Hematopoietic multipotent progenitor cell treated with erythropoietin and hydrocortisone succinate and interleukin-3 and kit ligand, for 17 days (in vitro differentiated cells): ENCODE measurements at places on chromosomes 3 and 15.

DNA sequence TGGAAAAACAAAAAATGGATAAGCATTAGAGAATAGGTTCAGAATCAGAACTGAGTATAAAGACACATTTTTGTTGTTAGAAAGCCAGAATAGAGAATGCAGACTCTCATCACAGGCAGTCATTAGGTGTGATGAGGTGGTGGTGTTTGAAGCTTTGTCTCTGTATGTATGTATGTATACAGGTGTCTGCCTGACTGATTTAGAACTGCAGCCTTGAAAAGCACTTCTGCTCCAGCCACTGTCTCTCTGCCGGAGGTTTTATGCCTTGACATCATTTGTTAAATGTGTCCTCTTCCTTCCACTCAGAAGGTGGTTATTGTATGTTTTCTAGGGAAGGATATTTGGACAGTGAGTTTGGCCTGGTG is 80.7 kb upstream of the ZBED2 start:
- DNase-seq: no peak

DNA sequence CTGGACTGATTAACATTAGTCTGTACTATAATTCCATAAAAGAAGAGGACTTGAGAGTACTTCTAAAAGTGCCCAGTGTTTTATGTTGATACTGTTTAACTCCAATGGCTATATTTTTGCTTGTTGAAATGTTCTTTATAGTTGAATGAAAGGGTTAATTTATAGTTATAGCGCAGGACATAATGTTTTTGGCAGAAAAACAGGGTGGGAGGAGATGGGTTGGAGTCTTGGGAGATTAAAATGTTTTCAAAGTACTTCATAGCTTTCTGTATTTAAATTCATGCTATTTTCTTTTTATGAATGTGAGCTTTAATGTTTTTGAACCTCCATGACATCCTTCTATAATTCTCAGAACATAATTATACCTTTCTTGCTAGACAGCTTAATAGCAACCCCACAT is 108.2 kb downstream of the CNTN3 start:
- no peak for DNase-seq

DNA sequence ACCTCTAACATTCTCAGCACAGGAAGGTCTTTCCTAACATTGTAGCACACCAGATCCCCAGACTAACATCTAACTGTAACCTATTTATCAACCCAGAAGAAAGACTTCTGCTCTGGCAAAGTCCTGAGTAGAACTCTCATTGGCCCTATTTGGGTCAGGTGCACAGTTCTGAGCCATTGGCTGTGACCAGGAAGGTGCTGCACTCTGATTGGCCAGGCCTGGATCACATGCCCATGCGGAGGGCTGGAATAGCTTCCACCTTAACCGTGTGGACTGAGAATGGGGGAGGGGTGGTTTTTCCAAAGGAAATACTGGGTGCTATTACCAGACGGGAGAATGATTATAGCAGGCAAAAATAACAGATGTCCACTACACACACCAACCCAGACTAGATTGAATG is 11.5 kb downstream of the FEZF2 start:
- DNase-seq: no peak

GRCh38 chr3:69669070-69669469 is 70.2 kb upstream of the MITF start:
- DNase-seq: no peak

- DNase-seq: no peak
Observed at GRCh38 chr15:75661100-75661755, 13.5 kb downstream of the SNX33 start.

- no peak for DNase-seq
Observed at GRCh38 chr15:76299786-76300185, 11.5 kb downstream of the ETFA start.

GRCh38 chr3:126021702-126022101 is 52.7 kb downstream of the ROPN1B start:
- DNase-seq: no peak

DNA sequence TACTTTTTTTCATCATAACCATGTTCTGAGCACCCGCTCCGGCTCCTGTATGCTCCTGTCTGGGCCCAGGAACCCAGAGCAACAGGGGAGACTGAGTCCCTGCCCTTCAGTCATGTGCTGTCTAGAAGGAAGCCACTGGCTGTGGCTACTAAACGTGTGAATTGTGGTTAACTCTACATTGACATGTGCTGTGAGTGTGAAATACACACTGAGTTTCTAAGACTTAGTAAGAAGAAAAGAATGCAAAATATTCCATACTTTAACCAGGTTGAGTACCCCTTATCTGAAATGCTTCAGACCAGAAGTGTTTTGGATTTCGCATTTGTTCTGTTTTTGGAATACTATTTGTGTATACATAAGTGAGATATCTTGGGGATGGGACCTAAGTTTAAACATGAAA is 42.8 kb upstream of the CGNL1 start:
- no peak for DNase-seq

DNA sequence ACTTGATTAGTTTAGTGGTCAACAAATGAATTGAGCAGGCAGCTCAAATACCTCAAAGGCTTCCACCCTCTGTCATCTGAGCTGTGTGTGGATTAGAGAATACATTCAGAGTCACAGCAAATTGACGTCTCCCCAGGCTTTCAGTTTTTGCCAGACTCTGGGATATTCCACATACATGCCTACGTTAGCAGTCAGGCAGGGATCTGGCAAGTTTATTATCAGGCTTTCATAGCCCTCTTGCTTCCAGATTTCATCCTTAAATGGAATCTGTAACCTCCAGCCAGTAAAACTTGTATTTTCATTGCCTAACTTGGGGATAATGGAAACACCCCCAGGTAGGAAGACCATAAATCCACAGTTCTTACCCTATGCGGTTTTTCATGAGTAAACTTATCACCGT is 115.9 kb downstream of the RASA2 start:
- no peak for DNase-seq

DNA sequence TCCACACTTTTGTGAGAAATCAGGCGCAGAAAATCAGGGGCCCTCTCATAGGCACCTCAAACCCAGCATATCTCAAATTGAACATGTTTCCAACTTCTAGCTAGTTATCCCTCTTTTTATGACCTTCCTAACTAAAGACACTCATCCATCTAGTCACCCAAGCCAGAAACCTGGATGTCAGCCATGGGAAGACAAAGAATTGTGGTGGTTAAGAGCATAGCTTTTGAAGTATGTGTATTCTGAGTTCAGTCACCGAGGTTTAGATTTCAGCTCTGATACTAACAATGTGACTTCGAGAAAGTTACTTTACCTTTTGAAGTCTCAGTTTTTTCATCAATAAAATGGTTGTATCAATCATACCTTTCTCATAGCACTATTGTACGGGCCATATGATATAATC is 495.5 kb downstream of the NLGN1 start:
- DNase-seq: no peak

- no peak for DNase-seq
Observed at GRCh38 chr3:73624821-73625665, at the start of gene PDZRN3. PDZRN3 (minus strand) TSS chr3:73624941.

GRCh38 chr3:58575971-58576652 is 1.1 kb downstream of the FAM107A start:
- DNase-seq: no peak

GRCh38 chr15:98402486-98402885 is 245.9 kb upstream of the IGF1R start:
- no peak for DNase-seq

DNA sequence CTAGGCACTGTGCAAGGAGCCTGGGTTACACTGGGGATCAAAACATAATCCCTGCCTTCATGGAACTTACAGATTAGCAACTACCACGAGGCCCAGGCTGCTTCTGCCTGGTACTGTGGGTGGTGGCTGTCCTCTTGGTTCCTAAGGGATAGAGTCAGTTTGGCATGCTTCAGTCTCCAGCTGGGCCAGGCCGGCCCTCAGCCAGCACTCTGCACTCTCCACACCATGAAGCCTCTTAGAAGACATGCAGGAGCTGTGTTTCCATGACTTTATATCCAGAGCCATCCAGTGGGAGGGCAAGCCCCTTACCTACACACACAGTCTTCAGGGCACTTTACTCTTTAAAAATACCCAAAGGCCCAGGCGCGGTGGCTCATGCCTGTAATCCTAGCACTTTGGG is 54.4 kb downstream of the ATP1B3 start:
- DNase-seq: no peak

- no peak for DNase-seq
Observed at GRCh38 chr15:41820791-41821423, 7.0 kb upstream of the JMJD7 start.

- no peak for DNase-seq
Observed at GRCh38 chr3:129855832-129856419, 37.6 kb downstream of the TMCC1 start.

GRCh38 chr15:39785139-39785538 is 2.5 kb upstream of the FSIP1 start:
- no peak for DNase-seq

DNA sequence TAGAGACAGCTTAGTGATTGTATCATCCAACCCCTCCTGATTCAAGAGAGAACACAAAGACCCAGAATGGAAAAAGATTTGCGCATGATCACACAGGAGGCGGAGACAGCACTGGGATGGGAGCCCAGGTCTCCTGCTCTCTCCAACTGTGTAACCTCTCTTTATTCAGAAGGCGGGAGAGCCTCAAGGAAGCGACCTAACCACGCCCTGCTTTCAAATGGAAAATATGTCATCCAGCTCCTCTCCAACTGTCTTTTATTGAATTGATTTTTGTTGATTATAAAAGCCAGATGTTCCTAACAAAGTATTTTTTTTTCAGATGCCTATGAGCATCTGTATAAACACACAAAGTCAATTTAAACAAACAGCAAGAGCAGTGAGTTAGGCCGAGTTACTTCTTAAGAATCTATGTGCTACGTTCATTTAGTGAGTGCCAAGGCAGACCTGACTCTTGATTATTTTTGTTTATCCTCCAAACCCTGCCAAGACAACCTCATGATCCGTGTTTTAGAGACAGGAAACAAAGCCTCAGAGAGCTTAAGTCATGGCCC is 74.5 kb downstream of the BFSP2 start:
- DNase-seq: no peak
